ENCODE measurements at places on chromosomes 5 and 9.

DNA sequence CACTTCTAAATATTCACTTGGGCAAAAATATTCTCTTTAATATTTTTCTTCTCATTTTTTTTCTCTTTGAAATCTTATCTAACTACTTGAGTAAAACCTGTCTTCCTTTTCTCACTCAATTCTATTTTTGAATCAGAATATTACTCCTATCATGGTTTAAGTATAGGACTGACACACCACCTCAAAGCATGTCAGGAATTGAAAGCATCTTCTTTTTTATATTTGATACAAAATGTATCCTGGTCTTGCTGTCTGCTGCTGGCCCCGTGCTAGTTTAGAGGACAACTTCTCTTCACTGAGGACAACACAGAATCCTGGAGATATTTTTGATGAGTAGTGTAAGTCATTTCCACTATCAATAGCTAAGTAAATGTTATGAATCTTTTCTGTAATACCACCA, 383.6 kb downstream of the GADD45G start:
- DNase-seq: no peak

GRCh38 chr9:70791936-70792335, 329.5 kb downstream of the TRPM3 start:
- no peak for DNase-seq

DNA sequence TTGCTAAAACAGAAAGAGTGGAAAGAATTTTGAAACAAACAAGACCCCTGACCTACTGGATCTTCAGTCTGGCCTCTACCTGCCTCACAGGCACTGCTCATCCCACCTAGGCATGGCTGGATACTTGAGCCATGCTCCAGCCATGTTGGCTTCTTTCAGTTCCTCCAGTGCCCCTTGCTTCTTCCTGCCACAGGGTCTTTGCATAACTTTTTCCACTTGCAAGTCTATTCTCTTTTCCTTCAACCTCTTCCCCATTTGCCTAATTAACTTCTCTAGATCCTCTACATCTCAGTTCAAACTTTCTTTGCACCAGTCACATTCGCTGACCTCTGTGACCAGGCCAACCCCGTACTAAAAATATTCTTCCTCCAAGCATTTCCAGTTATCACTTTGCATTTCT, 50.4 kb downstream of the STARD4 start:
- DNase-seq: no peak

- DNase-seq: no peak
These were observed 5.2 kb downstream of the IER5L start for GRCh38 chr9:129172816-129173215.

GRCh38 chr9:120526534-120526933, 53.4 kb downstream of the CDK5RAP2 start:
- no peak for DNase-seq

GRCh38 chr5:34854459-34855174, 15.7 kb downstream of the TTC23L start:
- no peak for DNase-seq

DNA sequence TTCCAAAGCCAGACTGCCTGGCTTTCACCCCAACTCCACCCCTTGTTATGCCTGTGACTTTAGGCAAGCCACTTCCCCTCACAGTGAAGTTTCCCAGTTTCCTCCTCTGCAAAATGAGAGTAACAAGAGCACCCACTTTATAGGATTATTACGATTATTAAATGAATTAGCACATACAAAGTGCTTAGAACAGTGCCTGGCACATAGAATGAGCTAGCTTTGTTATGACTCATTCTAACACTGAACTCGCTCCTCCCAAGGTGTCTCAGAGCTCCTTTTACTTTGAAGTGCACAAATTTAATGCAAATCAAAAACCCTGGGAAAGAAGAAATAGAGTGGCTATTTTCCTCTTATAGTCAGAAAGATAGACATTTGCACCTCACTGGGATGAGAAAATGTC, 34.3 kb downstream of the DNAH5 start:
- no peak for DNase-seq

DNA sequence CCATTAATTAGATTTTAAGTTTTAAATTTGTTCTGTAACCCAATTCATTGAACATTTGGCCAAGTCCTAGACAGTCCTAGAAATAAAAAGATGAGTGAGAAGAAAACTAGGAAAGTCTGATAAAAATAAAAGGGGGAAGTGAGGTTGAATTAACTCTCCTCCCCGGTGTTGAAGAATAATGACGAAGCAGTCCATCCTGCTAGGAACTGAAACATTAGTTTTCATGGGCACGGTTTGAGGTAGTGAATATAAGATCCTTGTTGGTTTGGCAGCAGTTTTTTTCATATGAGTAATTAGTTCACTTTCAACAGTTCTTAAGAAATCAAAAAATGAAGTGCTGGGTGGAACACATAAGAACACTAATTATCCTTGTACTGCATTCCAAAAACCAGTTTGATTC, 103.1 kb downstream of the MTREX start:
- no peak for DNase-seq

GRCh38 chr9:14350349-14350728, 36.4 kb upstream of the NFIB start:
- no peak for DNase-seq

DNA sequence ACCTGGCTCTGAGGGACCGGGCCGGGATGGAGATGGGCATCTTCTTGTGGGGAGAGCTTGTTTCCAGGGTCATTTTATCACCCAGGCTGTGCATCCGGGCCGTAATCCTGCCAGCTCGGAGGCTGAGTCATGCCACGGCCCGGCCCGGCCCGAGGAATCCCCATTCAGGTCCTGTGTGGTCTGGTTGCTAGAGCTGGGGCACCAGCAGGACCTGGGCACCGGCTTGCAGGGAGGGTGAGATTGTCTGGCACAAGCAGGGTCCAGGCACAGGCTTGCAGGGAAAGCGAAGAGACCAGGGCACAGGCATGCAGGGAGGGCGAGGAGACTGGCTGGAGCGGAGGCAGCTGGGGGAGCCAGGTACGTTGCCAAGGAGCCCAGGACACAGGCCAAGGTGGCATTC, 106.8 kb downstream of the RXRA start:
- no peak for DNase-seq

DNA sequence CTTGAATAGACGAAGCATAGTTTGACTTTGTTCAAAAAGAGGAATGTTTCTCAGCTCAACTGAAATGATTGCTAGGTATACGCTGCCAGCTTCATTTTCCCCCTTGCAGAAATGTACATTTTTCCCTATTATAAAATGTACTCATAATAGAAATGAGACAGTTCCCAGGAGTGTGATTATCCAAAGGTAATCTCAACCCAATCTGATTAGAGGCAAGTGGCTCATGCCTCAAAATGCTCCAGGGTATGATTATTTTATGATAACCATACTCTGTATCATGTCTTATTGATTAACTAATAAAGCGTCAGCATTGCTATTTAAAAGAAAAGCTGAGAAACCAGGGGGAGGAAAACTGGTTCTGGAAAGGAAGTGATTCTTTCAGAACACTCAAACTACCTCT, 54.9 kb upstream of the SMIM15 start:
- DNase-seq: no peak

DNA sequence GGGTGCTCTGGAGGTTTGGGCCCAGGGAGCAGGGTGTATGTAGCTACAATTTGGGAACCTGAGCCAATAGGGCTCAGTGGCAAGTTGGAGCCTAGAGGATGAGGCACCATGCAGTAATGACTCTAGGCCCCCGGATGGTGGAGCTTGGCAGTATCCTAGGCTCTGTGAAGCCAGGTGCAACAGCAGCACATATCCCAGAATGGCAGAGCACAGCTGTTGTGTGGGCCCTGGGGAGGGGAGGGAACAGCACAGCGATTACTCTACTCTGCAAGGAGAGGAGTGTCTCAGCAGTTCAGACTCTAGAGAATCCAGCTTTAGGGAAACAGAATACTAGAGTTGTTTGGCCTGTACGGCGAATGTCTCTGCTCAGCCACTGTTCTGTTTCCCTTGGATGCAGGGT, 56.1 kb downstream of the LRRTM2 start:
- DNase-seq: no peak

- DNase-seq: no peak
These were observed 6.8 kb downstream of the NDST1 start for GRCh38 chr5:150514708-150515211.

- no peak for DNase-seq
These were observed 565.0 kb downstream of the DMRTA1 start for GRCh38 chr9:23011669-23012068.

- DNase-seq: no peak
These were observed 899.5 kb downstream of the TLE1 start for GRCh38 chr9:80789831-80790230.

- no peak for DNase-seq
These were observed 326.8 kb downstream of the BNC2 start for GRCh38 chr9:16543686-16544085.

- no peak for DNase-seq
These were observed 96.4 kb downstream of the EBF1 start for GRCh38 chr5:159003045-159004030.

- no peak for DNase-seq
These were observed 400.3 kb downstream of the ZSWIM6 start for GRCh38 chr5:61732369-61732768.

DNA sequence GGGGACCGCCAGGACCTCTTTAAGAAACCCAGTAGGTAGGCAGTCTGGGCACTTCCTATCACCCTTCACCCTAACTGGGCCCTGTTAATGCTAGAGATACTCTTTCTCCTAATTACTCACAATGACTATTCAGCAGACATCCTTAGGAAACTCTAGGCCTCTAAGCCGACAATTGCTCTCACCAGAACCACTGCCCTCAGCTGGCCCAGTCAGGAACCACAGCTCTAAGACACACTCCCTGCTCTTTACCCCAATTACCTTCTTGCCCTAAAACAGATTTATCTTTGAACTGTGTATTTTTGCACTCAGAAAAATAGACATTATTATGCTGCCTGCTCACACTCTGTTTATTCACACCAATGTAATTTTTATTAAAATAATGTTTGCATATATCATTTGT, 432.6 kb upstream of the SLC30A5 start:
- no peak for DNase-seq

GRCh38 chr9:5571629-5572232, 57.2 kb upstream of the RIC1 start:
- DNase-seq: no peak

GRCh38 chr9:112315331-112316257, 17.8 kb downstream of the PTBP3 start:
- no peak for DNase-seq

GRCh38 chr5:40001796-40002195, 577.0 kb upstream of the DAB2 start:
- DNase-seq: no peak

Data from activated CD8-positive, alpha-beta T cell treated with anti-CD3 and anti-CD28 coated beads, Interleukin-2, amount 10 ng/mL, durations not matched to agents 7 days and 5 days (primary cell).